ENCODE measurements at places on chromosomes 12 and 14.

DNA sequence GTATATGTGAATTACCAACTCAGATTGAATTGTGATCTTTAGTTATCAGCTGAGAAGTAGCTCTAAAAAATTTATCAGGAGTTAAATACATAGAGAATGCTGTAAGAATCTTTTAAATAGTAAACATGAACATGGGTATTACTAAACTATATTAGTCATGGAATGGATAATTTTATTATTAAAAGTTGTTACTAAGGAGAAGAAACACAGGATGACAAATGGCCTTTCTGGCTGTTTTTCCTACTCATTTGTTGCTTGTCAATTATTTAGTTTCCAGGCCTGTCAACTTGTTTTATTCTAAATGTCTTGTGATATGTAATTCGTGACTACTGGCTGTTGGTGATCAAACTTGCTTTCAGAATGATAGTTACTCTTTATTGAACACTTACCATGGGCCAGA is 58.7 kb downstream of the KTN1 start:
- DNase-seq = no peak

DNA sequence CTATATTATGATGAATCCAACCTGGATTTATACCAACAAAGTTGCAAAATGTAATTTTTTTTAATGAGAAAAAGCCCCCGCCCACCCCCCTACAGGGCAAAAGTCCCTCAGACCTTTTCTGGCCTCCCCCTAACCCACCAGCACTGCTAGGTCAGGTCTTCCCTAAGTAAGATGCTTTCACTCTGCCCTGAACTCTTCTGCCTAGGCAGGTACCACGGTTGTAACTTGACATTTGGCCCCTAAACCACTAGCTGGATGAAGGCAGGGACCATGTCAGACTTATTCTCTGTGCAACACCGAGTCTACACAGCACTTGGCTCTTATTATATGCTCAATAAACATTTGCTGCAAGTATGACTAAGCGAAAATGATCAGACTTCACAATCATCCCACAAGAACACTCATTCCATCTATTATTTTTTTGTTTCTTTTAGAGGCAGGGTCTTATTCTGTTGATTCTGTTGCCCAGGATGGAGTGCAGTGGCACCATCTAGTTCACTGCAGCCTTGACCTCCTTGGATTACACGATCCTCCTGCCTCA is 63.2 kb downstream of the SPRING1 start:
- no peak for DNase-seq

DNA sequence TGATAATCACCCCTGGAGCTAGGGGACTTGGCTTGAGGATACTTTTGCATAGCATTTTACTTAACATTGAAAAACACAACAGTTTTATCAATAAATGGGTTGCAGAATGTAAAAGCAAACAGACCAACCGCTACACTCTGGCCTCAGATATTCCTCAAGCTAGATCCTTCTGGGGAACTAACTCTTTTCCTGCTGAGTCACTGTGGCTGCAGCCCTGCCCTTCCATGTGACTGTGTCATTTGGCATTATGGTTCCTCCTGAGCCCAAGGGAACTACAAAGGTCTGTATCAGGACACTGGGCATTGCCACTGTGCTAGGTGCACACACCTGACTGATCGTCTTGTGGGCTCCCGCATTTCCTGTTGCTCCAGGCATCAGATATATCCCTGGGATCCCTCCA is 56.6 kb downstream of the TTC9 start:
- peak; percentile 73 for DNase-seq

DNA sequence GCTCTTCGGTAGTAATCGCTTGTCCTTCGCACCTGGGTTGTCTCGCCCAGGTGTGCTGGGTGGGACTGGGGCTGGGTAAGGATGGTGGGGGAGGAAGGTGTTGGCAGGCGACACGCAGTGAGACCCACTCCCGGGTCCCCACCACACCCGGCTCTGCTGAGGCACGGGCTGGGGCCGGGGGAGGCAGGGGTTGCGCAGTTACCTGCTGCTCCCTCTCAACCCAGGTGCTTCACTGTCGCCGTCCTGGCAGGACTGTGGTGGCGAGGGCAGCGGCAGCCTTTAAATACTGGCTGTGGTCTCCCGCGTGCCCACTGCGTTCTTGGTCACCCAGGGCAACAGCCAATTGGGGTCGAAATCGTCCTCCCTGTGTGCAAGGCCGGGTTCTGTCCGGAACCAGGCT is at the start of gene CCER1:
Gene CCER1 (minus strand): TSS at position 256 of the 400 bp plus-strand sequence. CDS start 434 bp downstream, outside the sequence.
- DNase-seq = no peak

GRCh38 chr14:73227812-73228781 is 9.2 kb upstream of the PAPLN start:
- peak; percentile 82 for DNase-seq

DNA sequence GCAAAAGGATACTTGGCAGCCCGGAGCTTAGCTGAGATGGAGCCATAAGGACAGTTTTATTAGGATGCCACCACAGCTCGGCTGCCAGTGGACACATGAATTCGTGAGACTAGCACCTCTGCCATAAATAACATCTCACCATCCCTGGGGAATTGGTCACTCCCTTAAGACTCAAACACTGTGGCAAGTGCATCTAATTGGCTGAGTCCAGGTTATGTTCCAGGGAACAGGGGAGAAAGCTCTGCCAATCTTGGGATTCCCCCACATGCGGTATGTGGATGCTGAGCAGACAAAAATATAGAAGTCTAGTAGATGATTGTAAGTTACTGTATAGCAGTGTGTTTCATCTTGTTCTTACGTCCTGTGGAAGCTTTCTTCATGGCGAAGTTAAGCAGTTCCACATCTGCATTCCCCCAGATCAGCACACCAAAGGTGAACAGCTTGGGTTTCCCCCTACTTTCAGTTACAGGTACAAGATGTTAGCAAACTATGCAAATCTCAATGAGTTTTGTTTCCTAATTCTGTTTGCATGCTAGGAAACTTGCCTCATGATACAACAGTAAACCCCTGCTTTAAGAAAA is 131.1 kb downstream of the ETV6 start:
- no peak for DNase-seq

DNA sequence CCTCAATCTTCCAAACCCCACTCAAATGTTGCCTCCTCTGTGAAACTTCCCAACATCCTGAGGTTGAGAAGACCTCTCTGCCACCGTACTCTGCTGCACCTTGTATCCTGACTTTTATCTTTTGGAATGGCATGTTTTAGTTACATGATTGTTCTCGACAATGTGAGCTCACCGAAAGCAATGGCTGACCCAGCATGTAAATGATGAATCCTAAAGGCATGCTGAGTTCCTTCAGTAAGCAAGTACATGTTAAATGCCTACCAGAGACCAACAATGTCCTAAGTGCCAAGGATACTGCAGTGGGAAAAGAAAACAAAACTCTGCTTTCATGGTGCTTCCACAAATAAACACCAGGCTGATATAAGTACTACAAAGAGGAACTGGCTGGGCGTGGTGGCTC is 13.7 kb downstream of the PPP1R13B start:
- DNase-seq = no peak

DNA sequence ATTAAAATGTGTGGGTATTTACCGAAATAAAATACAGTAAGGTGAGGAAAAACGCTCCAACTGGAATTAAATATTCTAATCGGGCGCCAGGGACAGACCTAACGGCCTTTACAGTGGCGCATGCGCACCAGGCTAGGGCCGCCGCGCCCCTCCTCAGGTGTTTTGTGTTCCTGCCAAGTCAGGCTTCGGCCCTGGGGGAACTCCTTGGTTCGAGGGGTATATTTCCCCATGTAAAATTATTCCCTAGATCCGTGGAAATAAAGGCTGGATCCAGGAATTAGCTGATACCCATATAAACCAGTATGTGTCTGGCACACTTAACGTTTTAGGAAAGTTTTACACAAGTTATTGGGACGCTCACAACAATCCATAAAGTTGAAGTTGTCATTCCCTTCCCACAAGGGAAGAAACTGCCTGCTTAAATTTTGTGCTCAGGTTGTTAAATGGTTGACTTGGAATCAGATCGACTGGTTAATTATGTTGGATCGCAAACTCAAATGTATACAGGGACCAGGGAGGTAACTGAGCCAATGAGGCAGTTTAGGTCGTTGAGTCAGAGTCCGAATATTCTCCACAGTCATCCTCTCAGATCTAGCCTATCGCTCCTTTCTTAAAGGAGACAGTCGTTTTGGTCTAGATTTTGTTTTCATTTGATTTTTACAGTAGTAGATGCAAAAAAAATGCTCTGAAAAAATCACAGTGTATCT is 621 bp upstream of the ANAPC7 start:
- DNase-seq = peak; percentile 77

DNA sequence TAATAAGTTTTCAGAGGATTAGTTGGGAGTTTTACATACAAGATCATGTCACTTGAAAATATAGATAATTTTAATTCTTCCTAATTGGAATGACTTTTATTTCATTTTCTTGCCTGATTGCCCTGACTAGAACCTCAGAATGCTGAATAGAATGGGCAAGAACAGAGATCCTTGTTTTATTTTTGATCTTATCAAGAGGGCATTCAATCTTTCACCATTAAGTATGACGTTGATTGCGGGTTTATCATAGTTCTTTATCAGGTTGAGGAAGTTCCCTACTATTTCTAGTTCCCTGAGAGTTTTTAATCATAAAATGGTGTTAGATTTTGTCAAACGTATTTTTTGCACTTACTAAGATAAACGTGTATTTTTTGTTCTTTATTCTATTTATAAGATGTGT is 124.3 kb downstream of the DICER1 start:
- DNase-seq = no peak

DNA sequence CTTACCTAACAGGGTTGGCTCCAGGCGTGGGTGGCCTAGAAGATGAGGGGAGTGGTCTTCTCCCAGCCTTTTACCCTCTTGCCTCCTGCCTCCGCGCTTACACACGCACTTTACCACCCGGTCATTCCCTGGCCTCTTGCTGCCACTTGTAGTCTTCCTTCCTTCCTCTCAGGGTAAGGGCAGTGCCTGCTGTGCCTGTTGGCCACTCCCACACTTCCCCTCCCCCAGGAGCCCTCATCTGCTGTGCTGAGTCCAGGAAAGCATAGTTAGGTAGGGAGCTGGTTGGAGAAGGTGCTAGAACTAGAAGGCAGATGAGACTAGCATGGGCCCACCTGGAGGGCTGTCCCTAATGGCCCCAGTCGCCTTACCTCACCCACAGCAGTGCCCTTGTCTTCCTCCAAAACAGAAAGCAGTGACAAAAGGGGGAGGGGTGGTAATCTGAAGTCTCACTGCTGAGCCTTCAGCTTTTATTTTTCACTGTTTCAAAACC is 54.3 kb upstream of the SRSF5 start:
- no peak for DNase-seq

- DNase-seq = no peak
Measured at GRCh38 chr14:21229821-21230220, 39.4 kb downstream of the HNRNPC start.

- no peak for DNase-seq
Measured at GRCh38 chr12:94793191-94793595, 142.8 kb upstream of the TMCC3 start.

DNA sequence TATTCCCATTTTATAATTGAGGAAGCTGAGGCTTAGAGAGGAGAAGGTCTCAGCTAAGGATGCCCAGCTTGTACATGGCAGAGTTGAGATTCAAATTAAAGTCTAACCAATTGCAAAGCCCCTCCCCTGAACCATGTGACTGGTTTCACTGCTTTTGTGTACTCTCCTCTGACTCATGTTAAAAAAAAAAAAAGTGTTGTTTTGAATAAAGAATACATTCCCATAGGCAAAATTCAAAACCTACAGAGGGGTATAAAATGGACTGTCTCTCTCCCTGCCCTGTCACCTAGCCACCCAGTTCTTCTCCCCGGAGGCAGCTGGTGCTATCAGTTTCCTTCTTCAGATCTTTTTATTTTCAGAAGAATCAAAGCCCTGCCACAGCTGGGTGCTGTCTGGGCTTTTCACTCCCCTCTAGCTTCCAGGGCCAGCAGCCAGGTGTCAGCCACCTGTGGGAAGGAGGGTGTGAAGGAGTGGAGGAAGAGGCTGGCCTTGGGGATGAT is 5.4 kb downstream of the PSMD9 start:
- peak; percentile 20 for DNase-seq

GRCh38 chr12:49059045-49059298 is 1.6 kb downstream of the KMT2D start:
- no peak for DNase-seq

GRCh38 chr14:61452452-61452851 is 131.1 kb downstream of the PRKCH start:
- DNase-seq = no peak

DNA sequence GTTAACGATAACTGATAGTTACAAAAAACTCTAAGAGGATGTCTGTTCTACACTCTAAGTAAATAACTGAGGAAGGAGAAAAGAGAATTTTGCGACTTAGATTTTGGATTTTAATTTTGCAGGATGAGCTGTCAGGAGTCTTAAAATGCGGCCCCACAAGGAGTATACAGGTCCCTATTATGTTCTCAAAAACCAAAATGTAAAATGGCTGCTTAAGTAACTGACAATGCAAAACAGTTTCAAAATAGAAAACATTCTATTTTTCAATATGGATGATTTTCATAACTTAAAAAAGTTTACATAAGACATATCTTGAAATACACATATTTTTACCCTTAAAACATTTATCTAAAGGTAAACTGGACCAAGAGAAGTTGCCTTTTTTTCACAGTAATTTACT is 2.6 kb downstream of the CD69 start:
- no peak for DNase-seq

DNA sequence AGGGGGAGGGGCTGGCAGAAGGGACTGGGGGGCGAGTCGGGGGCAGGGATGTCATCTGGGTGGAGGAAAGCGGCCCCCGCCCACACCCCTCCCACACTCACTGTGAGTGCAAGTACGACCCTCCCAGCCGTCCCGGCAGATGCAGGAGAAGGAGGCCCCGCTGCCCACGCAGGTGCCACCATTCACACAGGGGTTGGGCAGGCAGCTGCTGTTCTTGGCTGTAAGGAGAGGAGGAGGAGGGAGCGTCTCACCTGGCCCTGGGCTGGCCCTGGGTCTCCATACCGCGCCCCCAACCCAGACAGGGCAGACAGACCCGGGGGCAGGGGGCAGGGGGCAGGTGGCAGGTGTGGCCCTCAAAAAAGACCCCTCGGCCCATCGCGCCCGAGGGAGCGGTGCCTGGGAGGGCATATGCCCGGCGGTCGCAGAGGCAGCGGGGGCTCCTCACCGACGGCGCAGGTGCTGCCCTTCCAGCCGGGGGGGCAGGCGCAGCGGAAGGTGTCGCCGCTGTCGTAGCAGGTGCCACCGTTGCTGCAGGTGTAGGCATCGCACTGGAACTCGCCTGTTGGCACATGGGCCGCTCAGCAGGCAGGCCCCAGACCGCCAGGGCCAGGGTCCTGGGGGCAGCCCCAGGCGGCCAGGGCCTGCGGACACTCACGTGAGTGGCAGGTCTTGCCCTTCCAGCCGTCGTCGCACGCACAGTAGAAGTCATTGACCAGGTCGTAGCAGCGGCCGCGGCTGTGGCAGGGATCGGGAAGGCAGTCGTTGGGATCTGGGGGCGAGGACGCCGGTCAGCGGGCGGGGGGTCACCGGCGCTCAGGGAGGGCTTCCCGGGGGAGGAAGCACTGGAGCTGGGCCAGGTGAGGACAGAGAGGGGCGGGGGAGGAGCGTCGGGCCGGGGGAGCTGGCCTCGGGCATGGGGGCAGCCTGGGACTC is 20.6 kb downstream of the JAG2 start:
- DNase-seq = no peak

DNA sequence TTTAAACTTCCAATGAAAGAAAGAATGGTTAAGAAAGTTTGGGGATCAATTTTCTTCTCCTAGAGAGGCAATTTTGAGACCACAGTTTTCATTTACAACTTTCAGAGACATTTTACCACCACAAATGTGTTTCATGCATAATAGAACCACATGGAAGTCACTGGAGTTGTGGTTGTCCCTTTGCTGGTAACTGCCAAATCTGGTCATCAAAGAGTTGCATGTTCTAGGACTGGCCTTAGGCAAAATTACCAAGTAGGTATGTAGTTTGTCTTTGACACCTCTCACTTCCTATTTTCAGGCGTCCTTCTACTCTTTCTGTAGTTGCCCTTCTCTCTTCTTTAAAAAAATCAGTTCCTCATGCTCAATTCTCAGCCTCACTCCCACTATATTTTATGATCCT is 54.3 kb upstream of the TMX1 start:
- DNase-seq = no peak

All from suppressor macrophage (primary cell).